ENCODE measurements at places on chromosomes 16 and 17.

GRCh38 chr16:76193906-76194615 is 83.1 kb upstream of the CNTNAP4 start:
- no peak for DNase-seq

- no peak for DNase-seq
Measured at GRCh38 chr16:15906439-15906838, 18.0 kb upstream of the CEP20 start.

- no peak for DNase-seq
Measured at GRCh38 chr16:68646953-68647659, 2.0 kb downstream of the CDH3 start.

DNA sequence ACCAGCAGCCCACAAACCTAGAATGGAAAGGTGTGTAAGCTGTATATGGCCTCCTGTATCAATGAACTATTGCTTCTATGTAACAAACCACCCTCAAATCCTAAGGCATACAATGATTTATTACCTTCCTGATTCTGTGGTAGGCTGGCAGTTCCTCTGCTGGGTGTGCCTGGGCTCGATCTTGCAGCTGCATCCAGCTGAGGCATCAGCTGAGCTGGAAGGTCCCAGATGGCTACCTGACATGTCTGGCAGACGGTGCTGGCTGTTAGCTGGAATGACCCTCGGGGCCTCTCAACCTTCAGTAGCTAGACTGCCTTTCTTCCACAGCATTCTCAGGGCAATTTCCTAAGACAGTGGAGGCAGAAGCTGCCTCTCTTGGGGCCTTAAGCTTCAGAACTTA is 152.7 kb downstream of the RAB11FIP4 start:
- no peak for DNase-seq

DNA sequence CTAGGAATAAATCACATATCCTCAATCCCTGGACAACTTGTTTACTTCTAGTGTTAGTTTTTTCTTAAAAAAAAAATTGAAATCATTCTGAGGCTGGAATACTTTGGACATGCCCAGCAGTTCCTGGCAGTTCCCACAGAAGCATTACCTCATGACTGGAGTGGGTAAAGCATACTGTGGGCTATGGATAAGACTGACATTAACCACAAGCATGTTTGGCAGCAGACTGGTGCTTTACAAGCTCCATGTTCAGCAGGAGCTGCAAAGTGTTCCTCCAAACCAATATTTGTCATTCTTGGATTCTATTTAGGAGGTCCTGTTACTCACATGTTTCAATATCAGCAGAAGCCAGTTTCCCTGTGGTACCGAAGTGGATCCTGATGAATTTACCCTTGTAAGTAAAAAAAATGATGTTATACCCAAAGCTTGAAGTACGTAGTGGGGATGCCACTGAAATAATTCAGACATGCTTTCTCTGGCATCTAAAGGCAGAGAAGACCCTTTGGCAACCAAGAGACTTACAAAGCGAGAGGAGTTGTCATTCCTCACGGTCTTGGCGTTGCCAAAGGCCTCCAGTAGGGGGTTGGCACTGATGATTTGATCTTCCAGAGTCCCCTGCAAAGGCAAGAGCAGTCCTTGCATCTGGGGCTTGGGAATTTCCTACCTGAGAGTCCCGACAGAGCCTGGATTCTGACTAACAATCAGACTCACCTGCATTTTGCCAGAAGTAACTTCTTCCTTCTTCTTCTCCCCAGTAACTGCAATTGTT is 4.9 kb downstream of the MYH1 start:
- peak; percentile 10 for DNase-seq

DNA sequence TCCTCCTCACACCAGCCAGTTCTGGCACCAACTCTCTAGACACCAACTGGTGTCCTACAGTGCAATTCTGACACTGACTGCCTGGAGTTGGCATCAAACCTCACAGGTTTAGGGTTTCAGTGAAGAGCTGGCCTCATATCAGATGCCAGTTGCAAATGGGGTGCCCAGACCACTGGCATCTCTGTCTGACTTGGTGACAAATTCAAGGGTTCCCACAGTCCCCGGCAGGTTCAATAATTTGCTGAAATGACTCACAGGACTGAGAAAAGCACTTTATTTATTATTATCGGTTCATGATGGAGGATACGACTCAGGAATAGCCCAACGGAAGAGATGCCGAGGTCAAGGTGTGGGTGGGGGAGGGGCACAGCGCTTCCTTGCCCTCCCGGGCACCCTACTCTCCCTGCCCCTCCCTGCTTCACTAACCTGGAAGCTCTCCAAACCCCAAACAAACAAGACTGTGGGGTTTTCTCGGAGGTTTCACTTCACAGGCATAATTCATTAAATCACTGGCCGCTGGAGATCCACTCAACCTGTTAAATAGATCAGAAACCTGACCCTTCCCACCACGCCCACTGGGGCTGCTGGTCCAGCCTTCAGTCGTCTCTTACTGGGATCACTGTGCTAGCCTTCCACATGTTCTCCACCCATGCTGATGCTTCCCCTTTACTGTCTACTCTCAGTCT is 1.7 kb upstream of the NLRP1 start:
- DNase-seq = no peak

- DNase-seq = no peak
Measured at GRCh38 chr17:70313086-70313852, 143.9 kb downstream of the KCNJ2 start.

GRCh38 chr16:75319513-75320411 is 68.3 kb upstream of the BCAR1 start:
- peak; percentile 81 for DNase-seq

GRCh38 chr17:33056399-33057146 is 64.9 kb downstream of the SPACA3 start:
- no peak for DNase-seq

DNA sequence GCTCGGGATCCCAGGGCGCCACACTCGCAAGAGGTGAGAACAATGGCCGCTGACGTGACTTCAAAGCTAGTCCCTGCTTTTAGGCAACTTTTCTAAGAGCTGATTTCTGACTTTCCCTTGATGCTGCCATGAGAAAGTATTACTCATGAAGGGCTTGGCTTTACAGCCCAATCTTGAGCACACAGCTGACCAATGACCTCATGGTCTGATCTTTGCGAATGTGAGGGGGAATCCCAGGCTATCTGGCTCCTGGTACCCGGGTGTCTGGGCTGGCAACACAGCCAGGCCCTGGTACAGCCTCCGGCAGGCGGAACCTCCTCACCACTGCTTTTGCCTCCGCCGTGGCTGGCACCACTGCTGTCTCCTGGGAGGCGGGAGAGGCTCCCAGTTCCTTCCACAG is 17.5 kb downstream of the NDUFAF8 start:
- no peak for DNase-seq

DNA sequence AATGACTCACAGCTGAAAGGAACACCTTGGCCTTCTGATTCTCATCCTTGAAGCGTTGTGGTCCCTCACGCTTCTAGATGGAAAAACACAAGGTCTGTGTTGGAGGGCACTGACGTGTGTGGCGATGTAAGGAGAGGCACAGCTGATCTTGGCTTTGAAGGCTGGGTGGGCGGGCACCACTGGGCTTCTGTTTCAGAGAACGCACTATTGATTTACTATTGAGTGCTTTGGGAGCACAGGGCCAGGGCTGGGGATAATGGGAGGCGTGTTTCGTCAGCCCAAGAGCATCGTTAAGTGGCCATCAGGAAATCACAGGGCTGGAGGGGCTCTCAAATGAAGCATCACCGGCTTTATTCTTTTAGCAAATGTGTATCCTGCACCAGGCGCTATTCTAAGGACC is 70.7 kb downstream of the CMIP start:
- no peak for DNase-seq

GRCh38 chr17:39603304-39604016 is 4.3 kb downstream of the NEUROD2 start:
- DNase-seq = no peak

DNA sequence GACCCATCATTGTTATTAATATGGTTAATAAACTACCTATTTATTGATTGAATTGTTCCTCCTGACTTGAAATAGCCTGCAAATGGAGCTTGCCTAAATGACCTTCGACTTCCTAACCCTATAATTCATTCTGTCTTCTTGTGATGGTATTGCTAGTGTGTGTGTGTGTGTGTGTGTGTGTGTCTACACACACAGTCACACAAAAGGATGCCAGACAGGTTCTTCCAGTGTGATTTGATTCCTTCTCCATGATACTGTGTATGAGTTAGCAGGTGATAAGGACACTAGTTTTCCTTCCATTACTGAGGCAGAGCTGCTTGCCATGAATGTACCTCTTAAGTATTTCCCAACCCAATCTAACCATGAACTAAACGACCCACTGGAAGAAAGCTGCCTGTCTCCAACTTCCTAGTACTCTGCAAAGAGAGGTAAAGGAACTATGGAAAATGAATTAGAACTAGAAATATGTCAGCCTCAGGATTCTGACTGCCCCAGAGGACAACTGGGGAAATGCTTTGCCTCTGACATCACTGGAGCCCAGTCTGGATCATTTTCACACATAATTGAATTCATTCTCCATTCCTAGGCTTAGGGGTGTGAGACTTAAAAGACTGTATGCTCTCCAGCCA is 3.5 kb upstream of the CDC6 start:
- peak; percentile 70 for DNase-seq

GRCh38 chr16:72959301-72959996 is 88.5 kb downstream of the ZFHX3 start:
- no peak for DNase-seq

DNA sequence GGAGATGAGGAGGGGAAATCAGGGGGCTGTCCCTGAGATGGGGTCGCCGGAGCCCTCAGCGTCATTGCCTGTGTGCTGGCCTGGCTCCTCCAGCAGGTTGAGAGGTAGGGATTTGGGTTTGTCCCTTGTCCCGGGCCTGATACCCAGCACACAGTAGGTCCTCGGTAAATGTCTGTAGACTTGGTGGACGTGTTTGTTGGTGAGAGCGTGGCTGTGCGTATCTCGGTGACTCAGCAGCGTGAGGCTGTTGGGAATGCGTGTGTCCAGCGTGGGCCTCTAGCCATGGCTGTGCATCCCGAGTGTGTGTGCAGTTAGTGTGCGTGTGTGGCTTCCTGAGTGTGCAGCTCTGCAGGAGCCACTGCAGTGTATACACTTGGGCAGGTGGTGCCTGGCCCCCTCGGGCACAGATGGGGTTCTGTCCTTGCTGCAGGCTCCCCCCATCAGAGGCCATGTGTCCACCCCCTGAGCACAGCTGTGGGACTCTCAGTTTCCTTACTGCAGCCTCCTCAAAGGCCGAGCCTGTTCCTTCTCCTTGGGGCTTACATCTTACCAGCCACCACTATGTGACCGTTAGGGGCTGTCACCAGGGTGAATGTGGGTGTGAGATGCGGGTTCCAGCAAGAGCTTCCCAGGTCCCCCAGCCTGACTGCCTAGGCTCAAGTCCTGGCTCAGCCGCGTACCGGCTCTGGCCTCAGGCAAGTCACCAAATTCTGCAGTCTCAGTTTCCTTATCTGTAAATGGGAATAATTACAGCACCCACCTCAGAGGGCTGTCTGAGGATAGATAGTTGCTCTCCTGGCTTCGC is 5.7 kb downstream of the NECAB2 start:
- no peak for DNase-seq

- DNase-seq = no peak
Measured at GRCh38 chr17:65589321-65589720, 27.9 kb upstream of the AXIN2 start.

GRCh38 chr17:72126575-72127486 is 6.0 kb downstream of the SOX9 start:
- peak; percentile 32 for DNase-seq

GRCh38 chr17:56113486-56113885 is 39.8 kb upstream of the ANKFN1 start:
- no peak for DNase-seq

DNA sequence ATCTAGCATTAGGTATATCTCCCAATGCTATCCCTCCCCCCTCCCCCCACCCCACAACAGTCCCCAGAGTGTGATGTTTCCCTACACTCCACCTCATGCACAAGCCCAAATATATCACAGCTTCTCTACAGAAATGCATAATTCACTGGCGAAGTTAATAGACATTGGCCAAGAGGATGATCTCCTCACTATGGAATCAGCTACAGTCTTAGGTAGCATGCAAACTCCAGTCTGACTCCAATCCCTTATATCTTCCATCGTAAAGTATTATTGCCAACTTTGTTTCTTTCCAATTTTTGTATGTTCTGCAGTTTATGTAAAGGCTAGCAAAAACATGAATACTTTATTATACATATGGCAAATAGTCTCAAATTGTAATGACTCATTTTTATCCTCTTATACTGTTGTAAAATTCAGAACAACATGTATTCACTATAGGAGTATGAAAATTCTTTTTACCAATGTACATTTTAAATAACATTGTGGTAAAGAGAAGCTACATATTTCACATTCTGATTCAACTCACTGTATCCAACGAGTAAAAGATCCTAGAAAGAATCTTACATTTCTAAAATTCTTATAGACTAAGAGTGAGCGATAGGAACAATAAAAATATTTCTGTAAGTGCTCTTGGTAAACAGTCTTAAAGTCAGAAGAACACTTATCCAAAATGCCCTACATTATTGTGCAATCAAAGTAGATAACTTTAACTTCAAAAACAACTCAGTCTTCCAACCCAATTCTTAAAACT is 871 bp downstream of the ABCA8 start:
- DNase-seq = peak; percentile 15

GRCh38 chr16:64012166-64012565 is 1109.7 kb downstream of the CDH11 start:
- DNase-seq = no peak

GRCh38 chr16:85968041-85968920 is 69.3 kb downstream of the IRF8 start:
- DNase-seq = no peak

GRCh38 chr16:11552440-11552839 is 34.3 kb downstream of the LITAF start:
- no peak for DNase-seq

- peak; percentile 88 for DNase-seq
Measured at GRCh38 chr17:62614142-62614541, 13.3 kb upstream of the MRC2 start.

GRCh38 chr17:901191-901950 is 78.2 kb downstream of the NXN start:
- DNase-seq = no peak

- DNase-seq = no peak
Measured at GRCh38 chr17:82517230-82517865, 2.2 kb upstream of the FOXK2 start.

GRCh38 chr17:32588982-32589381 is 102.2 kb downstream of the CDK5R1 start:
- DNase-seq = no peak

Measured in BJ (cell line).